Right atrium auricular region (tissue), 2 donors: ENCODE measurements at places on chromosomes 7 and 10. TPM values are rescaled to one million over a fixed set of nuclear protein-coding genes. Genes with fewer than 3 reads are reported as not detected.

Gene CYP26A1
- not detected for total RNA-seq

Gene OR13A1
- not detected for total RNA-seq

Gene ANXA8
- 39.8 TPM for total RNA-seq

Gene BMPER
- total RNA-seq: 3.8 TPM

Gene CYP2E1
- total RNA-seq: 2.9 TPM

Gene ITPRID1
- total RNA-seq: not detected

Gene IL2RA
- 0.16 TPM for total RNA-seq

Gene CRTAC1
- total RNA-seq: 5.6 TPM

Gene PLA2G12B
- total RNA-seq: 4.2 TPM

Gene SOSTDC1
- 5.9 TPM for total RNA-seq

Gene CASTOR2
- total RNA-seq: 65.0 TPM

Gene SLC39A12
- not detected for total RNA-seq

Gene ZNF853
- 13.3 TPM for total RNA-seq

Gene CXCL12
- total RNA-seq: 53.8 TPM

Gene HTR5A
- not detected for total RNA-seq

Gene ASAH2
- 1.8 TPM for total RNA-seq

Gene RPEL1
- total RNA-seq: not detected
